HCT116 (cell line): ENCODE measurements at places on chromosomes 7 and 10.
A peak's percentile ranks its signal among the peaks of the same experiment; 100 is the strongest.

- no peak for DNase-seq
Observed at GRCh38 chr10:86970982-86971231, 2.6 kb downstream of the ADIRF start.

- DNase-seq = no peak
Observed at GRCh38 chr7:158289231-158289630, 298.4 kb downstream of the PTPRN2 start.

GRCh38 chr7:107606303-107606702, 26.3 kb downstream of the BCAP29 start:
- no peak for DNase-seq

GRCh38 chr10:10657139-10657760, 360.4 kb upstream of the CELF2 start:
- DNase-seq = no peak

- no peak for DNase-seq
Observed at GRCh38 chr7:134618756-134619530, 27.7 kb upstream of the BPGM start.

GRCh38 chr7:106238830-106239229, 46.0 kb downstream of the NAMPT start:
- DNase-seq = no peak

- DNase-seq = no peak
Observed at GRCh38 chr10:125216309-125216708, 55.9 kb upstream of the CTBP2 start.

DNA sequence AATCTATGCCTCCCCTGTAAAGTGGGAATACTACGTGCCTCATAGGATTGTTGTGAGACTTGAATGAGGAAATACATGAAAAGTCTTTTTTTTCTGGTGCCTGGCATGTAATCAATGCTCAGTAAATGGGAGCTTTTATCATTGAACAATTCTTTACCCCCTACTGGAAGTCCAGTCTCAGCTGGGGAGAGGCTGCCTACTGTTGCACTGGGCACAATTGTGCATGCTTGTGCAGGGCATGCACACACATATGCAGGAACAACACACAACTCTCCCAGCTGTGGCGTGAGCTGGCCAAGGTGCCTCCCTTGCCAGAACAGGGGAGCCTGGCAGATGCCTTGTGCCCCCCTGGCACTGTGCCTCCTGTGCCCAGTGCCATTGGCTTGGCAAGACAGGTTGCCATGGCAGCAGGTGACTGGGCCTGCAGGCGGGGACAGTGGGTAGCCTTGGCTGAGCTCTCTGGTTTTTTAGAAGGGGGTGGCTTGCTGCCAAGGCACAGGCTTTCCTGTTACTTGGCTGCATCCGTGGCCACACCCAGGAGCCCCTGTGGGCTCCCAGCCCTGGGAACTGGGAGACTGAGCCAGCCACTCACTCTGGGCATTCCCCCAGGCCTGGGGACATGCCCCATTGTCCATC, 16.1 kb upstream of the PALD1 start:
- DNase-seq = peak; percentile 56

DNA sequence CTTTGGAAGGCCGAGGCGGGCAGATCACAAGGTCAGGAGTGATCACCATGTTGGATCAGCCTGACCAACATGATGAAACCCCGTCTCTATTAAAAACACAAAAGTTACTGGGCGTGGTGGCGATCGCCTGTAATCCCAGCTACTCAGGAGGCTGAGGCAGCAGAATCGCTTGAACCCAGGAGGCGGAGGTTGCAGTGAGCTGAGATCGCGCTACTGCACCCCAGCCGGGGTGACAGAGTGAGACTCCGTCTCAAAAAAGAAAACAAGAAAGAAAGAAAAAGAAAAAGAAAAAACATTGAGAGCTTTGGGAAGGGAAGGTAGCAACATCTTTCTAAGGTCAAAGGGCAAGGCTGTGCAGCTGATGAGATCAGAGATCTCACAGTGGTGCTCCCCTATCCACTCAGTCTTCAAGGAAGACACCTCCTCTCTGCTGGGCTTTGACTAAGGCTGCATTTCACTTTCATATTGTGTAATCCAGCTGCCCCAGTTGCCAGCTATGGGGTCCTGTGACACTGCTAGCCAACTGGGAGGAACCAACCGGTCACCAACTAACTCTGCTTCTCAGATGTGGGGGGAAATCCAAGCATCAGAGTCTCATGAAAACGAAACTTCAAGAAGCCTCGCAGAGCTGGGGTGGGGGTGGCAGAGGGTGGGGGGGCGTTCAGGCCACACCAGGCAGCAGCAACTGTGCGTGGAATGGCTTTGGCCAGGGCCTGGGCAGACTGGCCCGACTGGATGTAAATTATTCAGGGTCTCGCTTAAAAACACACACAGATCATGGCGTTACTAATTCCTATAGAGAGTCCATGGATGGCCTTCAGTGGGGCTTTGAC, 1.5 kb downstream of the IL15RA start:
- no peak for DNase-seq

DNA sequence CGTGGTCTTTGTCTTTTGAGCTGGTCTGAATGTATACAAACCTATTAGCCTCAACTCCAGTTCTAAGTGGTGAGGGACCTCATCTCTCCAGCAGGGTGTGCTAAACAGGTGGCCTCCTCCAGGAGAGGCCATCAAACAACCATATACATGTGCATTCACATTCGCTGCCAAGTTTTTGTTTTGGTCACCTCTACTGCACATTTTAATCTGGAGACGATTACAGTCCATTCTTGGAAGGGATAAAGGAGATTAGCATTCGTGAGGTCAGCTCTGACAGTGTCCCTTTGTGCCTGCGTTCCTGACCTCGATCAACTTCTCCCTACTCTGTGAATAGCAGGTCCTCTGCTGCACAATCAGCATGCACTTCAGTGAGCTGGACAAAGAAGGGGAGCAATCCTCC, 60.8 kb downstream of the RHOBTB1 start:
- DNase-seq = peak; percentile 8

- no peak for DNase-seq
Observed at GRCh38 chr7:118245267-118246040, 20.9 kb downstream of the ANKRD7 start.

DNA sequence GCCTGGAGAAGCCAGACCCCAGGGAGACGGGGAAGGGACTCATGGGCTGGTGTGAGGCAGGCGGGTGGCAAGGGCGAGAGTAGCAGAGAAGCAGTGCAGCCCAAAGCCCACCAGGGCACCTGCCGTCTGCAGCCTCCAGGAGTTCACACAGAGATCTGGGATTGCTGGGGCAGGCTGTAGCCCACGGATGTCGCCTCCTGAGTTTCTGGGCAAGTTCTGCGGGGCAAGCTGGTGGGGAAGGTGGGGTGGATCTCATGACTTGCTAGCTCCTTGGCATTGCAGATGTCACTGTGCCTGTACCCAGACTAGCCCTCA, 6.0 kb downstream of the ADCK2 start:
- DNase-seq = no peak

- no peak for DNase-seq
Observed at GRCh38 chr10:132987671-132988571, 45.6 kb upstream of the CFAP46 start.

GRCh38 chr10:49560526-49560925, 21.6 kb upstream of the ERCC6 start:
- DNase-seq = no peak

GRCh38 chr7:135377171-135377570, 132.7 kb downstream of the CNOT4 start:
- no peak for DNase-seq

DNA sequence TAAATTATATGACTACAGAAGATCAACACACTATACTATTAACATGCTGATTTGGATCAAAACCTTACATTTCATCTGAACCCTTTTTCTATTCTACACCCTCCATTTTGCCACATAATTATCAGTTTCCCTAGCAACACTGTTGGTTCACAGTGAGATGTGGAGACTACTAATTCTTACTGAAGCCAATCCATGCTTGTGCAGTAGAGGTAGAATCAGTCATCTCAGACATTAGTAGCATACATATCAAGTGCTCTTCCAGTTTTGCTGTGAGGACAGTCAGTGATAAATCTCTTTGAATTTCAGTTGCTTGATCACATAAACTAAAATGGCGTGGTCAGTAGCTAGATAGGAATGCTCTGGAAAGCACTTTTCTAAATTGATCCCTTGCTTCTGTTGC, 70.3 kb downstream of the PON1 start:
- no peak for DNase-seq

- no peak for DNase-seq
Observed at GRCh38 chr7:139571651-139572050, 48.2 kb downstream of the CLEC2L start.

DNA sequence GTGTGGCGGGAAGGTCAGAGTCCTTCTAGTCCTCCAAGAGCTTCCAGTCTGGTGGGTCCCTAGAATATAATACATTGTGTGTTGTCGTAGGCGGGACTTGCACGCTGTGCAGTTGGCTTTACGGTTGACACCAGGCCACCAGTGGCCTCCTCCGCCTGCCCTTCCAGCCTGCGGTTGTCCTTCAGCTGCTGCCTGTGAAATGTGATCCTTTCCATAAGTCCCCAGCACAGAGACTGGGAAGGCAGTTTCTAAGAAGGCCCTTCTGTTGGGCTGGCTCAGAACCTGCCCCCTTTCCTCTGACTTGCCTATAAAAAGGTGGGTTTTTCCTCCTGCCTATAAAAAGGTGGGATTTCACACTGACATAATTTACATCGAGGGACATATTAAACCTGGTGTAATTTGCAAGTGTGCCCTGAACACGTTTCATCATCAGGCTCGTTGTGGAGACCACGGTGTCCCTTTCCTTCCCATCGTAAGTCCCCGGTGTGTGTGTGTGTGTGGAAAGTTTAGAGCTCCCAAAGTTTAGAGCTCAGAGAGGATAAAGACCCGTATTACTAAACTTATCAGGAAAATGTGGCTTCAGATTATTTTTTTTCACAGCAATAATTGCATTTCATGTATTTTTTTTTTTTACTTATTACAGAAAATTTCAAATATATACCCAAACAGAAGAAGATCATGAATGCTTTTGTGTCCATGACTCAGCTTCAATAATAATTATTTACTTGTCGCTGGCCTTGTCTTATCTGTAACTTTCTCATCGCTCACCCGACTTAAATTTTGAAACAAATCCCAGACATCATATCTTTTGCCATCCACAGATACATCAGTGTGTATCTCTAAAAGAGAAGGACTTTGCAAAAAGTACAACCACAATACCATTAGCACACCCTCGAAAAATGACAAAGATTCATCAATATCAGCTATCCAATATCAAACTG, 45.1 kb downstream of the CUX1 start:
- DNase-seq = no peak

DNA sequence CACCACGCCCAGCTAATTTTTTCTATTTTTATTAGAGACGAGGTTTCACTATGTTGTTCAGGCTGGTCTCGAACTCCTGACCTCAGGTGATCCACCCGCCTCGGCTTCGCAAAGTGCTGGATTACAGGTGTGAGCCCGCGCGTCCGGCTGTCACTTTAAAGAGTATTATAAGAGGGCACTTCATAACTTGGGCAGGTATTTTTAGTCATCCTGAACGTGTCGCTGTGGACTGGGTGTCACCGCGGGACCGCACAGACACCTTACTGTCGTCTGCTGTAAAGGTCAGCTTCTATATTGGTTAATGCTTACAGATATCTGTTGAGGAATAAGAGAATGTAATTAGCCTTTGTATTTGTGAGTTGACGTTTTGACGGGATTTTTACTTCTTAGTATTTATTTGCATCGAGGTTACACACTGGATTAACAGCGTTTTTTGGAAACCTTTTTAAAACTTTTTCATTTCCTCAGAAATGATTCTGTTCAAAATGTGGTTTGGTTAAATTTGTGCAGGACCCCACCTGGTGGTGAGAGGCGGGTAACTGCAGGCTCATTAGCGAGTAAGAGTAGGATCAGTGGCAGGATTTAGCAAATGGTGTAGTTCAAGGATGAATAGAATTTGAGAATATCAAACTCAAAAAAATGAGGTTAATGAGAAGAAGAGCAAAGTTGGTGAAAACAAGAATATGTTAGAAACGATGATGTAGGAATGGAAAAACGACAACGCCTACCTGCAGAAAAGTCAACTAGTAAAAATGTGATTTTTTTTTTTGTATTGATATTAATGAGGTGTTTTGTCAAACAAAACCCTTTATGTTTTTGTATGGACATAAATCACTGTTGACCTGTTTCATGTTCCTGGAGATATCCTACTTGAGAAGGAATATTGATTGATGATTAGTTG, 3.2 kb downstream of the DNAJB6 start:
- peak; percentile 53 for DNase-seq

- DNase-seq = no peak
Observed at GRCh38 chr10:126889421-126889820, 15.8 kb upstream of the DOCK1 start.

DNA sequence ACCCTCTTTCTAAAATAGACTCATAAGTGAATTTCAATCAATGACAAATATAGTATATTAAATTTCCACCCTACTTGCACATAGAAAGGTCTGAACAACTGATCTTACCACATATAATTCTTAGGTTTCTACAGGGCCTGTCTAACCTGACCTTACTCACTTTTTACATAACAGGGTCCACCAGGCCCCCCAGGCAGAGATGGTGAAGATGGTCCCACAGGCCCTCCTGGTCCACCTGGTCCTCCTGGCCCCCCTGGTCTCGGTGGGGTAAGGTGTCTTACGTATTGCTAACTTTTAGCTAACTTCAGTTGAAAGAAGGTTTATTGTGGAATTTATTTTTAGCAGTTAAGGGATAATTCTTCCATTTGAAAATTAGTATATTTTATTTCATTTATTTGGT, 5.3 kb downstream of the COL1A2 start:
- DNase-seq = no peak
